ENCODE measurements at places on chromosomes 2 and 18.

GRCh38 chr2:150166313-150167051, 321.0 kb downstream of the RND3 start:
- DNase-seq: no peak

GRCh38 chr2:232537079-232537478, 2.4 kb upstream of the CHRNG start:
- no peak for DNase-seq

DNA sequence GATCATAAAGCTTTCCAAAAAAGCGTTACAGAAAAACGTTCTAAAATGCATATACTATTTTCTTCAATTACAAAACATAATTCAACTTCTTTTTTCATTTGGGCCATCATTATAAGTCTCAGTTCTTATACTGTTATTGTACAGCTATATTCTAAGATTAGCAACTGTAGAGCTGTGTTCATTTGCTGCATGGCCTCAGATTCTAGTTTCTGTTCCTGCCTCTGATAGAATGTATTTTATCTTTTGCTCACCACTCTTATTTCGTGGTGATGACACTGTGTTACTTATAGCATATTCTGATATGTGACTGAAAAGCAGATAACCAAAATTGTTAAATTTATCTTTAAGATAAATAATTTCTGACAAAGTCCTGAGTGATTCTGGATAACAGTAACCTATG, 67.2 kb downstream of the PTRHD1 start:
- DNase-seq: no peak

- no peak for DNase-seq
Observed at GRCh38 chr2:109494351-109494750, 119.4 kb downstream of the SEPTIN10 start.

- DNase-seq: no peak
Observed at GRCh38 chr2:7913974-7914373, 767.9 kb upstream of the ID2 start.

DNA sequence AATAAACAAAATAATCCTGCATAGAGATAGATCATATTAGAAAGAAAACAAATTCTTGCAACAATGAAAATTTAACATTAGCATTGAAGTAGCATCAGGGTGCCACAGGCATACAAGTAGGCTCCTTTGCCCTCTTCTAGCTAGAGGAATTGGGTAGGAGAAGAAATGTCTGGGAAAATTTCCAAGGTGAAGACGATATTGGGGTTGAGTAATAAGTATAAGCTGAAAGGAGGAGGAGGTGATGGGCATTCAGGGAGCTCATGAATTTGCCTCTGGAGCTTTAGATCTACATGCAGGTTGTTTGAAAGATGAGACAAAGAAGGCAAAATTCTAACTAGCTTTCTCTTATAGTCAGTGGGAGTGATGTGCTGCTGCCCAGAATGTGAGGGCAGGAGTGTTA, 504.9 kb downstream of the CCDC85A start:
- DNase-seq: no peak

GRCh38 chr2:36330473-36331395, 24.8 kb upstream of the CRIM1 start:
- DNase-seq: no peak

- DNase-seq: peak; percentile 80
Observed at GRCh38 chr2:121804340-121804739, 48.9 kb downstream of the TSN start.

GRCh38 chr18:62683935-62684334, 31.4 kb upstream of the PHLPP1 start:
- DNase-seq: no peak

DNA sequence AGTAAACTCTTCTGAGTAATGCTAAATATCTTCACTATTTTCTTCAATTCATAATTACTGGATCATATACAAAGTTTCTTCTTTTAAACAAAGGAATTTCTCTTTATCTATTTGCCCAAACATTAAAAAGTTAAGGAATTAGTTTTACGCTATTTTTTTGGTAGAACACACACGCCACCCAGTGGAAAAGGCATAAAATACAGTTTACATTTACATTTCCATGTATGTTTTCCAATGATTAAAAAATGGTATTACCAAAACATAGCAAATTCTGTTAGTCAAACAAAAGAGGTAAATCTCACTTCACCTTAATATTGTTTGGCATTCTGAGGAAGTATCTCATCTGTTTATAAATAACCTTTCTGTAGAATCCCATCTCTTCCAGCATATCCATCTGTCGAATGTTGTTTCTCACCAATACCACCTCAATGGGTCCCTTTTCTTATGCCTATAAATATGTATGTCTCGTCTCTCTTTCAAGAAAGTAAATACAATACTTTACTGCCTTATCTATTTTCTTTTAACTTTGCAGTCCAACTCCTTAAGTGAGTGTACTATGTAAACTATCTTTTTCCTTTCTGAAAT, 7.2 kb downstream of the BOLL start:
- DNase-seq: no peak

- no peak for DNase-seq
Observed at GRCh38 chr2:165428926-165429325, 40.6 kb upstream of the CSRNP3 start.
